ENCODE measurements at places on chromosomes 3 and 15.

DNA sequence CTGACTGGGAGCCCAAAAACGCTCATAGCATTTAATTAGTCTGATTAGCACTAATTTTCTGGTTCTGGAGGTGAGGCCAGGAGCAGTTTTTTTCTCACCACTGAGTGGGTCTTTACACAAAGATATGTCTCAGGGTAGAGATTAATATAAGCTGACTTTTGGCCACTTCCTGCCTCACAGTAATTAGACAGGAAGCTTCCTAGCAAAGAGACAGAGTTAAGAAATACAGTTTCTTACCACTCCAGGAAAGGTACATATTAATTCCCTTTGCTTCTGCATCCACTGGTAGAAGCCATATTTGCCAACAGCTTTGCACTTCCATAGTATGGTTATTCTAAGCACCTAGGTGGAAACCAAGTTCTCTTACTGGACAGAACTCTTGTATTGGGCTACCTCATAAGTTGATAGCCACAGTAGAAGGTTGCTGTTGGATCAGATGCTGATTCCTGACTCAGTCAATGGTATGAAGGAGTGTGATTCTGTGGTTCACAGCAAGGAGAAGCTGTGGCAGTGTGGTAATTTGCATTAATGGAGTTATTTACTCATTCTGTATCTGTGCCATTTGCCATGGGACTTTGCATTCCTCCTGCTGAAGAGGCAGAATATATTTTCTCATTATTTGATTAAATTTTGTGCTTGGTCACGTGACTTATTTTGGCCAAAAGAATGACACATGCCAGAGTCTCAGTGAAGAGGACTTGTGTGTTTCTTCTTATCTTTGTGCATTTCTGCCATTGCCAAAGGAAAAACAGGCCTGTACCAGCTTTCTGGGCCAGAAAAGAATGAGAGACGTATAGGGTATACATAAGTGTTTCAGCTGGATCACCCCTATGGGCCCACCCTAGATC lies 17.5 kb upstream of the ZBTB20 start:
- no peak for DNase-seq

DNA sequence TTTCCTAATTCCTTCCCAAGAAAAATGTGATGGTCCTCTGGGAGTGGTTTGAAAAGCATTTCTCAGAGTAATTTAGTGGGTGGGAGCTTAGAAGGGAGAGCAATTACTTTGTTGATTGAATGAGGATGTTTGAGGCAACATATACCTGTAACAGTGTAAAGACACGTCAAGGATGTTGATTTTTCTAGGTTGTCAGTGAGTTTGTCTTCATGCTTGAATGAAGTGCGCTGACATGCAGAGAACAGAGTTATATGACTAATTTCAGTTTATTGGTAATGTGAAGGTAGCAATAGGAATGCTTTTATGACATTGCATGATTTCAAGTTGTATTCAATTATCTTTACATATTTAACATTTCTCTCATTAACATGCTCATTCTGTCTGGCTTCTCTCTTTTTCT lies 286.9 kb downstream of the NFKBIZ start:
- no peak for DNase-seq

GRCh38 chr15:48993380-48993779 lies 29.7 kb upstream of the SHC4 start:
- no peak for DNase-seq

DNA sequence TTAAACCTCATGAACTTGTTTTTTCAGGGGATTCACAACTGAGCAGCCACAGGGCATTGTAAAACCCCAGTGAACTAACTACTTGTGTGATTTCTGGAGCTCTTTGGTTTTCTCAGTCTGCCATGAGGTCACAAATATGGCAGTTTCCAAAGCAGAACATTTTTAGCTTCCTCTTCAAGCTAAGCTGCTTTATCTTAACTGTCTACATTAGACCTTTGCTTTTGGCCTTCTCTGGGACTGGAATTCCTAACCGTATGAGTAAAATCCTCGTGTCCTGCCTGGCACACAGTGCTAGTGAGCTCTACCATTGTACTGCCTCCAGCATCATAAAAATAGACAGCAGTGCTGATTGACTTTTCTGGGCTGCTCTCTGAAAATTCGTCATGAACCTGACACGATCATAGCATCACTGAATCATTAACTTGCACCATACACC lies 22.1 kb downstream of the CDIN1 start:
- no peak for DNase-seq

DNA sequence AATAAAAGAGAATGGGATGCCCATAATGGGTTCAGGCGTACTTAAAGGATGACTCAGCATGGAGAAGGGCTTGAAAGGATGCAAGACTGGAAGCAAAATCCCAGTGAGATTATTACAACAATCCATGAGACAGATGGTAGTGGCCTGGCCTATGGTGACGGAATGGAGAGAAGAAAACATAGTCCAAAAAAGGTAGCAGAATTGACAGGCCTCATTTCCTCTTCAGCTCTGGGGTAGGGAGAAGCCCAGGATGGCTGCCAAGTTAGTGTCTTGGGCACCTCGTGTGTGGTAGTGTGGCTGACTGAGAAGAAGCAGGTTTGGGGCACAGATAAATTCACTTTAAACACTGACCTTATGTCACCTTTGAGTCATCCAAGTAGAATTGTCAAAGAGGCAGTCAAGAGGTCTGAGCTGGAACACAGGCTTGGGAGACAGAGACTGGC lies 18.1 kb downstream of the MB21D2 start:
- DNase-seq, result peak; percentile 34

DNA sequence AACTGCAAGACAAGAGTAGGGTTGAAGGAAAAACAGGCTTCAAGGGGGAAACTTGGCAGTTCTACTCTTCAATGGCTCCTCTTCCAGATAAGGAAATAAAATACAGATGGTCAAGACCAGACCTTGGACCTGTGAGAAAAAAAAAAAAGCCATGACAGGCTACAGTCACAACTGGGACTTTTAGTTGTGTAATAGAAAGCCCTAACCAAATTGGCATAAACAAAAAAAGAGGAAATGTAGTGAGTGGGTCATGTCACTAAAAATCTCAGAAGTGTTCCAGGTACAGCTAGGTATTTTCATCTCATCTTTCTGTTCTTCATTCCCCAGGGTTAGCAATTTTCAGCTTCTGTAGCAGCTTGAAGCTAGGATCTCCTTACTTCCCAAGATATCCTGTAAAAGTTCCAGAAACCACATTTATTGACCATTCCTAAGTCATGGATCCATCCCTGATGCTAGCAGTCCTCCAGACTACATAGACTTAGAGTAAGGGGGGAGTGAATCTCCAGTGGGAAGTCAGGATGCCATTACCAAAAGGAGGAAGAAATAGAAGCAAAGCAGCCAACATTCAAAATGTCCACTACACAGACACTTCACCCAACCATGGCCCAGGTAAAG lies 61.0 kb upstream of the CSTA start:
- DNase-seq, result no peak

DNA sequence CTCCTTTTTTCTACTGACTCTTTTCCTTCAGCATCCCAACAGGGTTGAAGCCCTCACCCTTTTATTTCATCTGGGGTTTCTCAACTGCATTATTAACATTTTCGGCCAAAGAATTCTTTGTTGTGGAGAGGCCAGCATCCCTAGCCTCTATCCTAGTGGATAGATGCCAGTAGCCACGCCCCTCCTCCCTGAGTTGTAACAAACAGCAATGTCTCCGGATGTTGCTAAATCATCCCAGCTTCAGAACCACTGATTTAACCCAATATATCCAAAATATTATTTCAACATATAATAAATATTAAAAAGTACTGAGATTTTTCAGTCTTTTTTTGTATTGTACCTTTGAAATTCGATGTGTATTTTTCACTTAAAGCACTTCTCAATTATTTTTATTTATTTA lies 2.0 kb upstream of the RNF111 start:
- DNase-seq, result no peak

GRCh38 chr3:36991923-36992805 lies 767 bp downstream of the EPM2AIP1 start:
- DNase-seq, result peak; percentile 50

DNA sequence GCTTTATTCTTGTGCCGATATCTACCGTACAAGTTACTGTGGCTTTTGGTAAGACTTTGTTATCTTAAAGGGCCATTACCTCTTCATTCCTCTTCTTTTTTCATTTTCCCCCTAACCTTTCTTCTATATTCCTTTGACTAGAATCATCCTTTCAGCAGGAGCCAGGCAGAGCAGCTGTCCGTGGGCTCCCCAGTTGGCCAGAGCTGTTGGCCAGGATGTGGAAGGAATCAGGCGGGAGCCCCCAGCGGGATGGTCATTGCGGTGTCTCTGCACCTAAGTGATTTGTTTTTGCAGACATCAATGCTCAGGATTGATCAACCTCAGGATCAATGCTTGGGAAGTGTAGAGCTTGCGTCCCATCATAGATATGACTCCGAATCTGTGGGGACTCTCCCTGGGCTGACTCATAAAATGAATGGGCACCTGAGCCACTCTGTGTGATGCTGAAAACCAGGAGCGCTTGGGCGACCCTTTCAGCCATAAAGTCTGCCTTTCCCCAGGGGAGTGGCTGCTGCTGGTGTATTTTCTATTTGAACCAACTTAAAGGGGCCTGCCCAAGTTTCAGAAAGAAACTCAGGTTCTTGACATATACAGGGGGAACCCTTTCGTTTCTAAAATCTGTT lies 21.7 kb downstream of the APBA2 start:
- no peak for DNase-seq

- no peak for DNase-seq
Measured at GRCh38 chr15:45534821-45535220, 12.3 kb upstream of the SLC30A4 start.

- no peak for DNase-seq
Measured at GRCh38 chr3:193974671-193975535, 161.0 kb upstream of the HES1 start.

- DNase-seq, result no peak
Measured at GRCh38 chr15:88174571-88174970, 82.0 kb downstream of the NTRK3 start.

DNA sequence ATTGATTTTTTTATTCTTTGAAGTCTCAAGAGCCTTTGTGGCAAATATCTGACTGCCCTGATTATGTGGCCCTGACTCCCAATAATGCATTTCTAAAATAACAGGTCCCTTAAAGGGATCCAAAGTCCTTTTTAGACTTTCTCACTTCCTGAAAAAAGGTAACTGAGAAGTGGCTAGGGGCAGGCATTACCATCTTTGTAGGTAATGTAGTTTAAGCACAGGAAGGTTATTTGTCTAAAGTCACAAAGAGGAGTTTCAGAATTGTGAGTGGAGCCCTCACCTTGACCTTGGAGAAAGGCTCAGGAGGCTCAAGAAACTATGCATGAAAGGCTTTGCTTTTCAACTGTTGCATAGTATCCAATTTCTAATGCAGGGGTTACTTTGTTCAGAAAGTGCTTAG lies 142.9 kb upstream of the MRPL3 start:
- DNase-seq, result no peak

- peak; percentile 78 for DNase-seq
Measured at GRCh38 chr3:32421991-32422859, 30.6 kb downstream of the CMTM7 start.

DNA sequence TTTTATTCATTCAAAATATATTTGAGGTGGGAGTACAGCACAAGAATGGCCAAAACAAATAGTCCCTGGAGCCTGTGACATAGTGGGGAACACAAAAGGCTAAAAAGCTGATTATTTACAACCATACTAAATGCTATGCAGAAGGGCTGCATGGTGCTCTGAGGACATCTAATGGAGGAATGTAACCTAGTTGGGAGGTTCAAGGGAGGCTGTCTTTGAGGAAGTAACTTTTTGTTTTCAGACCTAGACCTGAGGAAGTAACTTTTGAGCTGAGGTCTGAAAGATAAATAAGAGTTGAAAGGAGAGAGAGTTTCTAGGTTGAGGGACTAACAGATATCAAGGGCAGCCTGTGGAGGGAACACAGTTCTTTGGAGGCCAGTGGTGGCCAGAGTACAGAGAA lies 34.8 kb upstream of the RASA2 start:
- DNase-seq, result peak; percentile 76

DNA sequence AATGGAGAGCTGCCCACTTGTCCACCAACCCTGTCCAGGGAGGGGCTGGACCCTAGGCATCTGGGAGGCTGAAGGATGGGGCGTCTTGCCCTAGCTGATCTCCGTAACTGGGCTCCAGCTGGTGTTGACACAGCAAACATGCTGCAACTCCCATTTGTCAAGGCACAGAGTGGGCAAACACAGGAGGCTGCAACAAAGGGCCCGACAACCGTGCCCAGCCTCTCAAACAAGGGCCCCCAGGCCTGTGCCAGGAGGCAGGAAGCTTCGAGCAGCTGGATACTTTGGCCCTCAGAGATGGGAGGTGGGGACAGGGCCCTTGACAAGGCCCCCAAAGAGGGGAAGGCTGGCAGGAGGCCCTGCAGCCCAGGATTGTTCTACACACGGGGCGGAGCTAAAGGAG lies 64.2 kb upstream of the TMEM115 start:
- no peak for DNase-seq

- no peak for DNase-seq
Measured at GRCh38 chr3:132321304-132321703, 4.1 kb downstream of the ACP3 start.

DNA sequence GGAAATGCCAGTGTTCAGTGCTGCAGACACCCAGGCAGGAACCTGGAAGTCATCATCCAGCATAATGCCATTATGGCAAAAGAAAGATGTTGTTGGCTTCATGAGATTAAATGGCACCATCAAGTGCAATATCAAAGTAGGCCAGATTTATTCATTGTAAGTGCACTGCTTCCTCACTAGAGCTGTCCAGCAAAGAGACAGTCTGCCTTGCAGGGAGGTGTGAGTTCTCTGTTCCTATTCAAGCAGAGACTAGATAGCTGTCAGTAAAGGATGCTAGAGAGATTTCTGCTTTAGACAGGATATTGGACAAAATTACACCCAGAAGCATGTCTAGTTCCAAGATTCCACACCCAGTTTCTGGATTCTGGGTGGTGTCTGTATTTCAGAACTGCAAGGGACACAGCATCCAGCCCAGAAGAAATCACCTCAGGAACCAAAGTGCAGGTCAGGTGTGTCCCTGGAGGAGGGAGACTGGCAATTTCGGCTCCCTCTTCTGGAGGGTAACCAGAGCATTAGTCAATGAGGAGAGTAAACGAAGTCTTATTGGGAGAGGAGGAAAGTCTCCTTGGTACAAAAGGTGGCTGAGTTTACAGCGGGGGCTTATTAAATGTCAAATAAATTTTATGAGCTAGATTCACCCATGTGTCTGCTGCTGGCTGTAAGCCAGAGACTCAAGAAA lies 377.3 kb downstream of the EPHB1 start:
- no peak for DNase-seq

GRCh38 chr15:41774062-41774881 lies at the start of gene MAPKBP1:
Gene MAPKBP1, plus strand, starts transcription at chr15:41774484. Its CDS starts 792 bp downstream, at chr15:41775276.
- peak; percentile 99 for DNase-seq

DNA sequence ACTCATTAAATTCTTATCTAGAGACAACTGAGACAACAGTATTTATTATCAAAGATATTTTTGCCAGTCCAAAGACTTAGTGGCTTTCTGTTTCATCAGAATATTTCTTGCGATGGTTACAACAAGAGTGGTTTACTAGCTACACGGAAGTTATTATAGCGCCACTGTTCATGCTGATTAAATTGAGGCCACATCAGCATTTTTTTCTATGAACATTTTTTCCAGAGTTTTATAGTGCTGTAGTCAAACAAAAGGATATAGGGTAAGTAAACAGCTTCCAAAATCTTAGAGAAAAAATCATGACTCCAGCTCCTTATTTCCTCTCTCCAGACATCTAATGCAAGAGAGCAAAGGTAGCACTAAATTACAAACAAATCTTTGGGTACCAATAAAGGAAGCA lies 1264.4 kb downstream of the ZPLD1 start:
- DNase-seq, result no peak
